ENCODE measurements at places on chromosomes 4 and X.

DNA sequence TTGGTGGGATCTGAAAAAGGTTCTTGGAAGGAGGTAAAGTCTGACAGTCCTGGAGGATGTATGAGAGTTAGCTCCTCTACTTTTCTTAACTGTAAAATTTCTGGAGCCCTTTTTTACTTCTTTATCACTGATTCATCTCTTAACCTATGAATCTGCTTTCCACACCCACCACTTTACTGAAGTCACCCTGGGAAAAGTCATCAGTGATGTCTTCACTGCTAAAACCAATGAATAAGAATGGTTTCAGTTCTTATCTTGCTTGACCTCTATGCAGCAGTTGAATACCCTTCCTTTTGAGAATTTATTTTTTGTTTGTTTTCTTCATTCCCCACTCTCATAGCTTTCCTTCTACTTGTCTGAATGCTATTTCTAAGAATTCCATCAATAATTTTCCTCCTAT, 80.0 kb downstream of the AREG start:
- DNase-seq = no peak

GRCh38 chr4:84243685-84244084, 255.4 kb downstream of the NKX6-1 start:
- no peak for DNase-seq

DNA sequence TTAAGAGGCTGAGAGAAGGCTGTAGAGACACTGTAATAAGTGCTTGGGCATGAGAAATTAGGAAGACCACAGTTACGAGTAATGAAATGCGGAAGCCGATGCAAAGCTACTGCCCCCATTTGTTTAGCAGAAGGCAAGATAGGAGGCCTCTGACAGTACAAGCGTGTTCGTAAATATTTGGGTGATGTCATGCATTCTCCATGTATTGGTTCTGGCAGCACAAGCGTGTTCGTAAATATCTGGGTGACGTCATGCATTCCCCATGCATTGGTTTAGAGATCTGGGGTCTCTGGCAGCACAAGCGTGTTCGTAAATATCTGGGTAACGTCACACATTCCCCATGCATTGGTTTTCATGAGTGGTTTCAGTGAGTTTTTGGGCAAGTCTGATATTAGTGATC, 661.5 kb upstream of the FRG1 start:
- no peak for DNase-seq

DNA sequence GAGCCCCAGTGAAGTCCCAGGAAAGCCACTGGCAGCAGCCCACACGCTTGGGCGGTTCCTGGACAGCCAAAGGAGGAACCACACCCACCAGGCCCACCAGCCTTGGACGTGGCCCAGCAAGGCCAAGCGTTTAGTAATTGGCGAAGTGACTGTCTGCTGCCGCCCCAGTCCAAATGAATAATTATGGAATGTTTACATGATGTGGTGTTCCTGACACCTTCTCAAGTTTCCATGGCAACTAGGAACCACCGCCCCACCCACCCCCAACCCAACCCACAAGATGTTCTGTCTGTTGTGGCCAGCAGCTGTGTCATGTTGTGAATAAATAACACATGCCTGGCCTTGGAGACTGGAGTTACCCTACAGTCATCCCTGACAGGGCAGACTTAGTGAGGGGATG, 22.3 kb downstream of the APLN start:
- DNase-seq = no peak

- no peak for DNase-seq
Observed at GRCh38 chrX:132592880-132593279, 104.0 kb upstream of the MBNL3 start.

GRCh38 chr4:147880511-147880910, 148.6 kb downstream of the ARHGAP10 start:
- DNase-seq = no peak

DNA sequence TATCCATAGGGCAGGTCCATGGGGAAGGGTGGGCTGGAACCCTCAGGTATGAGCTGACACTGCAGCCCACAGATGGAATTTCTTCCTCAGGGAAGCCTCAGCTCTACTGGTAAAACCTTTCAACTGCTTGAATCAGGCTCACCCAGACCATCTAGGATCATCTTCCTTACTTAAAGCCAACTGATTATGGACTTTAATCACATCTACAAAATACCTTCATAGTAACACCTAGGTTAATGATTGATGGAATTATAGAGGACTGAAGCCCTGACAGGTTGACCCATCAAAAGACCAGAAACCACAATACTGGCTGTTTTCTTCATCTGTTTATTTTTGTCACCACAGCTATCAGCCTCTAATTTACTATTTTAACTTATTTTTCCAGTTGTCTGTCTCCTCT, 188.9 kb upstream of the BOD1L1 start:
- no peak for DNase-seq

DNA sequence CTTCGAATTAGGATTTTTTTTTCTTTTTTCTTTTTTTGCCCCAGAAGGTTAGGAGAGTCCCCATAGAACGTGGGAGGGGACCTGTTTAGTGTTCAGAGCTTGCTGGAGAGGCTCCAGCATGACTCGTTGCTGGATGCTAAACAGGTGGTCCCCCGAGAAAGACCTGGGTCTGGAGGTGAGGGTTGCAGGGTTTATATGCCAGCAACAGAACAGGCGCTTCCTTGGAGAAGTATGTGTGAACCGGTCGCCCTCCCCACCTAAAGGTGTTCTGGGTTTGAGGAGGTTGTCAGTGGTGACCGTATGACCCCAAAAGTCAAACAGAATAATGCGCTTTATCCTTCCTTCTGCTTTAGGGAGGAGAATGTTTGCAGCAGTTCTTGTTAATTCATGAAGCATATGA, 52.1 kb upstream of the SHOX start:
- no peak for DNase-seq

GRCh38 chr4:25330905-25331808, 18.6 kb downstream of the ZCCHC4 start:
- no peak for DNase-seq

DNA sequence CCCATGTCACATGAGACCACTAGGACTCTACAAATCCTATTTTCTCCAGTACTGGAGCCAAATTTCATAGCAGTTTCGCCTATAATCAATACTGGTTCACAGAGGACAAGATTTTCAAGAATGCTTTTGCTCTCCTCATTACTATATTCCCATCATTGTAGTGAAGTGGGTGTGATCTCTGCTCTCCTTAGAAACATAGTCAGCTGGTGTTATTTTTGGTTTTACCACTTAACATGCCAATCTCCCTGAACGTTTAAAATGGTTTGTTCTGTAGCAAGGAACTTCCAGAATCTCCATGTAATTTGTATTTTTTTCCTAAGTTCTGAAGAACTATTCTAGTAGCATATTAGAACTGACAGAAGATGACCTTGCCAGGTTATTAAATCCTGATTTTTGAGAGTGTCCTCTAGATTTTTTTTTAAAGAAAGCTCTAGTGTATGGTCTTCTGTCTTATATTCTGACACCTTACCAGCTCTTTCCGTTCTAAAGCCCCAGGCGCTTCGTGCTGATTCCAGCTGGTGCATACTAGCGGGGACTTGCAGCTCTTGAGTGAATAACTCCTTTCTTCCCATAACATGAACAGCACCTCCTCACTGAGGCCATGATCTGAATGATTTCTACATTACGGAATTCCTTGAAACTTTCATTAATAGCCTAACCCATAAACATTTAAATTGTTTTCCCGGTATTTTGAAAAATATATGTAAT, 1372.9 kb downstream of the TECRL start:
- DNase-seq = no peak

DNA sequence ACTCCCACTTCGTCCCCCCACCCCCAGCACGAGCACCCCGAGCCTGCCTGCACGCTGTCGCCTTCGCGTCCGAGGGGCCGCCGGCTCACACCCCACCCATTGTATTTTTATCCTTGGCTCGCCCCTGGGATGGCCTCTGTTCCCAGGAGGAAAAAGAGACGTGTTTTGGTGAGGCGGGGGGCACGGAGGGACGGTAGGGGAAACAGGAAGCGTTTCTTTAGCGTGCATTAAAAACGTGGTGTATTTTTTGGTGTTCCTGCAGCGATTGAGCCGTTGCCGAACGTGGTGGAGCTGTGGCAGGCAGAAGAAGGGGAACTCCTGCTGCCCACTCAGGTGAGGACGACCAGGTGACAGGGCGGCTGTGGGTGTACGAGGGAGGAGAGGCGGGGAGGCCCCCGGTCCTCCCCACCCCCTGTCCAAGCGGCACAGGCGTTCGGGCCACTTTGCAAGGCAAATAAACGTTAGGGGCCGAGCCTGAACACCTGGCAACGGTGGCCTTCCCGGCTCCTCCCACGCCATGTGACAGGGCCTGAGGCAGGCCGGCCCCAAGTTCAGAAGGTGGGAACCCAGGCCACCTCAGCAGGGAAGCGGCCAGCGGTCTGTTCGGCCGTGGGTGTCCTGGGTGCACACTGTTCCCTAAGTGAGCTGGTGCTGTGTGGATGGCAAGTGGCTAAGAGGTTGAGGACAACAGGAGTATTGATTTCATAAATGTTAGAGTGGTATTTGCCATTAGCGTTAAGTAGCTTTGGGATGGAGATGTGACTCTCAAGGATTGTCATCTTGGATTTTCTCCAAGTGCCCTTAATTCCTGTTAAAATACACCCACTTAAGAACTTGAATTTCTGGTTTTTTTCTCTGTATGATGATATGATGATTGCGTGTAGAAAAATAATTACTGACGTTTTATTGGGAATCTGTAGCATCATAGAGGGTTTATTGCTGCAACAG, 1.1 kb downstream of the TMEM131L start:
- DNase-seq = peak; percentile 72

- DNase-seq = no peak
Observed at GRCh38 chrX:135382260-135382659, 39.5 kb upstream of the SMIM10L2A start.

GRCh38 chr4:95289028-95289634, 259.6 kb downstream of the UNC5C start:
- DNase-seq = no peak

GRCh38 chr4:156779774-156780173, 191.8 kb downstream of the PDGFC start:
- DNase-seq = no peak

DNA sequence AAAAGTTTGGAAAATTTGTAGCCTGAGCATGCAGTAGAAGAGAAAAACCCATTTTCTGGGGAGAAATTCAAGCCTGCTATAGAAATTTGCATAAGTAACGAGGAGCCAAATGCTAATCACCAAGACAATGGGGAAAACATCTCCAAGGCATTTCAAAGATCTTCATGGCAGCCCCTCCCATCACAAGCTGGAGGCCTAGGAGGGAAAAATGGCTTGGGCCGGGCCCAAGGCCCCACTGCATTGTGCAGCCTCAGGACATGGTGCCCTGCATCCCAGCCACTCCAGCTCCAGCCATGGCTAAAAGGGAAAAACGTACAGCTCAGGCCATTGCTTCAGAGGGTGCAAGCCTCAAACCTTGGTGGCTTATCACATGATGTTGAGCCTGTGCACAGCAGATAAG, 87.7 kb downstream of the SHROOM4 start:
- DNase-seq = no peak

DNA sequence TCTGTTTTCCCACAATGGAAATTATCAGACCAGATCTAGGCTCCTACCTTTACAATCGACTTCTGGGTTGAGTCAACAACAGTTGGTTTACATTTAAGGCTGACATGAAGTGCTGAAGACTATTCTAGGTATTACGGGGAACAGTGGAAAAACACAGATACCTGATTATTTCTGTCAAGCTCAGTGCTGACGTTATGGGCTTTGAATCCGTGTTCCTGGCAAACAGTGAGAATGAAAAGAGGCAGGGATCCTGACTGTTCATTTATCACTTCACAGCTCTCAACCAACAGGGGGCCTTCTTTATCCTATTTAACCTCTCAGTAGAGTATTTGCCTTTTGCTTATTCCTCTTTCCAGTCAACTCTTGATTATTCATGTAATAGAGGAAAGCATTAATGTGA, 43.1 kb downstream of the TMEM164 start:
- no peak for DNase-seq

- DNase-seq = no peak
Observed at GRCh38 chr4:161010227-161010626, 1153.6 kb downstream of the FSTL5 start.

- no peak for DNase-seq
Observed at GRCh38 chr4:160685729-160686128, 1478.1 kb downstream of the FSTL5 start.

DNA sequence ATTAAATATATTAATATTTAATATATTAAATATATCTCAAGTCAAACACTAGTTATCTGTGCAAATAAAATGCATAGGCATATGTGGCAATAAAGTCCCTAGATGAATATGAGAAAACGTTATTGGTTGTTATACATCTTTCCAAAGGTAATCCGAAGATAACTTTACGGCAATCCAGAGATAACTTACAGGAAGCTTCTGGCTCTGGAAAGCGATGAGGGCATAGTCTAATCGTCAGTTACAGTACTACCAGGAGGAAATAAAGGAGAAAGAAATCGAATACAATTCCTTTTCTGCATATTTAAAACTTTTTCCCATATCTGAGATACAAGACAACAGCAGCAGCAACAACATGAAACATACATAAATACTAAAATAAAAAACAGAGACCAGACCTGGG, 35.3 kb downstream of the CNOT6L start:
- no peak for DNase-seq

DNA sequence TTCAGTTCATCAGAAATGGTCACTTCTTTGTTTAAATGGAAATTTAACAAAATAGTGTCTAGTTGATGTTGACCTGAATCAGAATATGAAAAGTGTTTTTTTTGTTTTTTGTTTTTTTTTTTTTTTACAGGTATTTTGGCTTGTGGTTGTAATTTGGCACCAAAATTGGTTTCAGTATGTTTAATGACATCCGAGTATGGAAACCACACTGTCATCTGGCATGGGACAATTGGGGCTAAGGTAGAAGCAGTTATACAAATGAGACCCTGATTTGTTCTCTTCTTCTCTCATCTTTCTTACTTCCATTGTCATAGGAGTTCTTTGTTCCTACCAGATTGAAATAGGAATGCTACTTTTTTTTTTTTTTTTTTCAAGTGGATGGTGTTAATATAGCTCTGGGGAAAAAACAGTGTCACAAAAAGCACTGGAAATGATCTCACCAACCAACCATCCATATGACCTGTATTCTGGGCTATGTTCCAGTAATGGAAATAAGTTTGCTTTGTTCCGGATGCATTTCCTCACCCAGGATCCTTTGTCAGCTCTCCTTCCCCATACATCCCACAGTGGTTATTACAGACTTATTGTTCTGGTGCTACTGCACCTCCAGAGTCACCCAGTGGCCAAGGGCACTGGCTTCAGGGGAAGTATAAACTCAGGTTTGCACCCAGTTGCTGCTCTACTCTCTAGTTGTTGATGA, 95.8 kb downstream of the ATXN3L start:
- DNase-seq = no peak

- no peak for DNase-seq
Observed at GRCh38 chr4:70927502-70928137, 25.5 kb downstream of the MOB1B start.

- no peak for DNase-seq
Observed at GRCh38 chr4:103403619-103404018, 205.5 kb upstream of the CENPE start.

DNA sequence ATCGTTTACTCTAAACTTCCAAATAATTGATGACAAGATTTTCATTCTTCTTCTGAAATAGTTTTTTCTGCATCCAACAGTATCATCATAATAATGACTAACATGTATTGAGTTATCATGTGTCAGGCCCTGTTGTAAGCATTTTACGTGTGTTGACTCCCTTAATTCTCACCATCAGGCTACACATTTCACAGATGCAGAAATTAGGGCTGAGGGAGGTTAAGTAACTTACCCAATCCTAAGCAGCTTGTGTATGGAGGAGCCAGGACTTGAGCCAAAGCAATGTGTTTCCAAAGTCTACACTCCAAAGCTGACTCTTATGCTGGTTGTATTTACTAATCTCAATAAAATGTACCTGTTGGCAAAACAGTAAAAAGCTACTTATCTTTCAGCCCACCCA, 11.2 kb upstream of the KDR start:
- no peak for DNase-seq

Measured in GM12892 (cell line).